ENCODE measurements at places on chromosomes 5 and 9.

GRCh38 chr5:79561525-79561893, 47.6 kb upstream of the HOMER1 start:
- DNase-seq: no peak

DNA sequence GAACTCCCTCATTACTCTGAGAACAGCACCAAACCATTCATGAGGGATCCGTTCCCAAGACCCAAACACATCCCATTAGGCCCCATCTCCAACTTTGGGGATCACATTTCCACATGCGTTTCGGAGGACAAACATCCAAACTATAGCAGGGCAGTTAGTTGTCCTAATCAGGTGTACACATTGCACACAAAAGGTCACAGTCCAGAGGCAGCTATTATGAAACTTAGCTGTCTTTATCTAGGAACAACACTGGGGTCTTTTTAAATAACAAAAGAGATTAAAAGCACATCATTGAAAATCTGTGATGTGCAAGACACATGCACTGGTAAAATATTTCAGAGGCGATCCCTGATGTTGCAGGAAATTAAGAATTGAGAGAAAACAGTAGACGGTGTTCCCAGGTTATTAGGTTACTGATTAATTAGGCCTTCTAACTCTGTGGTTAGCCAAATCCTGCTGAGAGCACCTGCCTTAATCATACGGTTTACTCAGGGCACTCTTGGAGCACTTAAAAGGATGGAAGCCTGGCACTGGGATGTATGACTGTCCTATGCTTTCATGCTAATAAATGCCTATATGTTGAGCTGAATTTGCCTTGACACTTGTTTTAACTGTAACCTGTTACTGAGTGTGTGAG, 1574.5 kb upstream of the WWC1 start:
- no peak for DNase-seq

DNA sequence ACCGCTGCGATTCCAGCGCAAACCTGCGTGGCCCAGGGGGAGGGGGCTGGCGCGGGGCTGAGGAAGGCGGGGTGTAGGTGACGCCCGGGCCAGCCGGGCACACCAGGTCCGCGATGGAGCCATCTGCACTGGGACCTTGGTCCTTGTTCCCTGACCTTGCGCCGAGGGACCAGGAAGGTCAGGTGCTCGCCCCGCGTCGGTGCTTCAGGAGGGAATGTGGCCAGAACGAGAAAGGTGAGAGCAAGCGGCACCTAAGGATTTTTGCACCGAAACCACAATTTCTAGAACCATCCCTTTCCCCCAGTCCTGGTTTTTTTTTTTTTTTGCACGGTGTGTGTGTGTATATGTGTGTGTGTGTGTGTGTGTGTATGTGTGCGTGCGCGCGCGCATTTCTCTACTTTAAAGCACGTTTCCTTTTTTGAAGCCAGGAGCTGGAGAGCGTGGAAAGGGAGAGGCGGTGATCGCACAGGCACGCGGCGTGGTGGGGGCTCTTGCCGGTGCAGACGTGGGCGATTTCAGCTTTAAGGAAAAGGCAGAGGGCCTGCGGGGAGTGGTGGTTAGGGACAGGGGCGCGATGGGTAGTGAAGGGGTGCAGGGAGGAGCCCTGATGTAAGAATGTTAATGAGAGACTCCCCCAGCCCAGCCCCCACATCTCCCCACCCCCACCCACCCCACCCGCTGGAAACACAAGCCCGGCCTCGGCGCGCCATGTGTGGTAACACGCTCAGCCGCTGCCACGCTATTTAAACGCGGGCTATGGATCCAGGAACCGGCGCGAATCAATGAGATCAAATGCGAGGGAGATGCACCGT, at the start of gene NPR3:
NPR3 (plus strand) TSS at position 772 of the 812 bp plus-strand sequence. CDS start 456 bp downstream, outside the sequence.
- no peak for DNase-seq

- no peak for DNase-seq
Observed at GRCh38 chr9:135372036-135372435, 107.5 kb upstream of the PPP1R26 start.

- no peak for DNase-seq
Observed at GRCh38 chr5:150946351-150946905, 41.6 kb upstream of the ZNF300 start.

All from activated T-cell treated with anti-CD3 and anti-CD28 coated beads for 4 hours (primary cell).